ENCODE measurements at places on chromosomes 11 and 22.

- no peak for DNase-seq
Observed at GRCh38 chr11:46278387-46279125, 1.1 kb downstream of the CREB3L1 start.

GRCh38 chr22:49153921-49154320 lies 673.8 kb downstream of the BRD1 start:
- DNase-seq = no peak

DNA sequence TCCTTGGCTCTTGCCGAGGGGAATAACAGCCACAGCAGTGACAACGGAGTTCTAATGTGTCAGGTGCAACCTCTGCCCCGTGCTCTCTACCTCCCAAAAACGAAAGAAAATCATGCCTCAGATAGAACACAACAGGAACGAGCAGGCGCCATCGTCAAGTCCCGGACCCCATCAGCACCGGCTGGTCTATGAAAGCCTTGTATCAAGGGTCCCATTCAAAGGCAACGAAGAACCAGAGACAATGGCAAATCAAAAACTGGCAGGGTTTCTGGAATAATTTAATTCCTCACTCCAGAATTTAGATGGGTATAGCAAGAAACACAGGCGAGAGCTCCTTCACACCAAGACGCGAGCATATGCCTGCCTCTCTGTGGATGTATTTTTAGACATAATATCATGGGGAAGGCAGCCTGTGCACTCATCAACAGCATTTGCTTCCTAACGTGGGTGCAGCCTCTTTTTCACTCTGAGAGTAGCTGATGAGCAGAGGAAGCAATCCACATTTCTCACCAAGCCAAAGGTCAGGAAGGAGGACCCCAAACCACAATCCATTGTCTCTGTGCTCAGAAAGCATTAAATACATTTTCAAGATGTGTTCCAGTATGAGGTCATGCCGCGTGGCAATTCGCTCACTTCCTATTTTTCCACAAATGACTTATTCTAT lies 193.4 kb upstream of the BLID start:
- no peak for DNase-seq

DNA sequence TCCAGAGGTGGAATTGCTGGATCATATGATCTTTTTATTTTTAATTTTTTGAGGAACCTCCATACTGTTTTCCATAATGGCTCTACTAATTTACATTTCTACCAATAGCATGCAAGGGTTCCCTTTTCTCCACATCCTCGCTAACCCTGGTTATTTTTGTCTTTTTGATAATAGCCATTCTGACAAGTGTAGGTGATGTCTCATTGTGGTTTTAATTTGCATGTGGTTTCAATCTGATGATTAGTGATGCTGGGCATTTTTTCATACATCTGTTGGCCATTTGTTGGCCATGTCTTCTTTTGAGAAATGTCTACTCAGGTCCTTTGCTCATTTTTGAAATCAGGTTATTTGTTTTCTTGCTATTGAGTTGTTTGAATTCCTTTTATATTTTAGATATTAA lies 15.4 kb upstream of the OR4D5 start:
- no peak for DNase-seq

DNA sequence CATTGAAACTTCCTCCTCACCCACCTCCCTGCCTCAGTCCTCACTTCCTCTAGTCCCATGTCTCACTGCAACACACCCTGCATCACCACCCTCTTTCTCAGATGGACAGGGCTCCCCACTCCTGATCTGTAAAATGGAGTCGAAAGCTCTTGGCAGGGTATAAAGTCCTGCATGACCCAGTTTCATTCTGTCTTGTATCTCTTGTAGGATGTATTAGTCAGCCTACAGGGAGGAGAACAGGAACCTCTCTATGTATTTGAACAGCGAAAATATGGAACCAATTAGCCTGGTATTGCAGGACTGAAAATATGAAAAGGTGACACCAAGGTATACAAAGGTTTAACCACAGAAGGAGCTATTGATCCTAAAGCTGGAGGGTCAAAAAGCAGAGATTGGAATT lies 156.9 kb upstream of the SNX19 start:
- DNase-seq = no peak

DNA sequence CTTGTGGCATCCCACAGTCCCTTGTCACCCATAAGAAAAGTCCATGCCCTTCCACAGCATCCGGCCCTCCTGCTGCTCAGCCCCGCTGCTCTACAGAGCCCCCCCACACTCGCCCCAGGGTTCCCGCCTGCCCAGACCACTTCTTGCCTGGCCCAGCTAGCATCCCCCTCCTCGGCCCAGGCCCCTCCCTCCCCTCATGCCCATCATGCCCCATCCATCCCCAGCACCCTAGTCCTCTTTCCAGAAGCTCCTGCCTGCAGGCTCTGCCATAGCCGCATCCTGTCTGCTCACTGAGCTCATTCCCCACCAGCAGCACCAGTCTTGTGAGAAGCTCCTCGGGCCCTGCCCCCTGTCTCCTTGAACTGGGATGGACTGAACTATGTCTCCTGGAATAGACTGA lies 54.4 kb downstream of the LINC01488 start:
- no peak for DNase-seq

- no peak for DNase-seq
Observed at GRCh38 chr11:57500515-57500914, 15.0 kb downstream of the SLC43A1 start.

Data from activated naive CD4-positive, alpha-beta T cell (primary cell).